Right ventricle myocardium superior (tissue), 1 donor: ENCODE measurements at places on chromosomes 12 and 14. TPM values are rescaled to one million over a fixed set of nuclear protein-coding genes. Genes with fewer than 3 reads are reported as not detected.

GRCh38 chr14:95184413-95184790, 27.1 kb upstream of the DICER1 start:
- peak; percentile 63 for DNase-seq

GRCh38 chr12:40829738-40830144, 137.5 kb downstream of the CNTN1 start:
- DNase-seq = no peak

- DNase-seq = no peak
These were observed 34.6 kb downstream of the NCKAP5L start for GRCh38 chr12:49793620-49794019.

GRCh38 chr12:80411787-80412186, 32.2 kb upstream of the PTPRQ start:
- no peak for DNase-seq

DNA sequence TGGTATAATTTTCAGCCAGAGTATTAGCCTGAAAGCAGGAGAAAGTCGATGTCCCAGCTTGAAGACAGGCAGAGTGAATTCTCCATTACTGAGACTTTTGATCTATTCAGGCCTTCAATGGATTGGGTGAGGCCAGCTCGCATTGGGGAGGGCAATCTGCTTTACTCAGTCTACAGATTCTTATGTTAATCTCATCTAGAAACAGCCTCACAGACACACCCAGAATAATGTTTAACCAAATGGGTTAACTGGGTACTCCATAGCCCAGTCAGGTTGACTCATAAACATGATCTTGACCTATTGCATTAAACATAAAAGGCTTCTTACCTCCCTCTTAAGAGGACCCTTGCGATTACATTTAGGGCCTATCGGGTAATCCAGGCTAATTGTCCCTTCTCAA, 118.0 kb downstream of the KTN1 start:
- no peak for DNase-seq

GRCh38 chr12:18939051-18939450, 190.5 kb upstream of the PLEKHA5 start:
- no peak for DNase-seq

DNA sequence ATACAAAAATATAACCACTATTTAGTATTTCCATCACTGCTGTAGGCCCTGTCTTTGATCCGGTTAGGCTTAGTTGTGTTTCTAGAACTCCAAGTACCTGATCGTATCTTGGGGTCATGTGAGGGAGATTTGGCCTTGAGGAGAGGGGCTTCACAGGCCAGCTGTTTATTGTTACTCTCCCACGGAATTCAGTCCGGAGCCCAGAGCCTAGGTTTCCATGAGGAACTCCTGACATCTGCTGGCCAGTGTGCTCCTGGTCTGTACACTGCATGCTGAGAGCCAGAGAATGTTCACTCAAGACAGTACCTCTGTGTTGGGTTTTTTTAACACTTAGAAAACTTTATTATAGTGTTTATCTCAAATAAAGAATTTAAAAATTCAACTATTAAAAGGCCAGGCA, 341.0 kb upstream of the TMEM132C start:
- DNase-seq = no peak

- DNase-seq = no peak
These were observed 2.5 kb downstream of the PPP1R3E start for GRCh38 chr14:23299986-23300686.

DNA sequence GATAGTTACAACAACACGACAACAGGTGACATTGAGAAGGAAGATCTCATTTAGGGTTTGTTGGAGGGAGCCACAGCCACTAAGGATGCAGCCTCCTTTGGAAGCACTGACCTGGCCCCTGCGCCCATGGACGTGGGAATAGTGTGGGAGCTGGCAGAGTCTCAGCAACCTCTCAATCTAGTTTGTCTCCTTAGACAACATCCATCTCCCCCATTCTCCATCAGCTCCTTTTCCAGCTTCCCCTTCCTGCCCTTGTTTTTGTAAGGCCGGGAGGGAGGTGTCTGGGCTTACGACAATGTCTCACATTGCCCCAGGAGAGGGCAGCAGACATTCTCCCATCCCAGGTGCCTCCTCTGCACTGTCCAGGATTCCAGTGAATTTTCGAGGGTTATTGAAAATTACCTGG, 170.2 kb upstream of the PZP start:
- DNase-seq = no peak

DNA sequence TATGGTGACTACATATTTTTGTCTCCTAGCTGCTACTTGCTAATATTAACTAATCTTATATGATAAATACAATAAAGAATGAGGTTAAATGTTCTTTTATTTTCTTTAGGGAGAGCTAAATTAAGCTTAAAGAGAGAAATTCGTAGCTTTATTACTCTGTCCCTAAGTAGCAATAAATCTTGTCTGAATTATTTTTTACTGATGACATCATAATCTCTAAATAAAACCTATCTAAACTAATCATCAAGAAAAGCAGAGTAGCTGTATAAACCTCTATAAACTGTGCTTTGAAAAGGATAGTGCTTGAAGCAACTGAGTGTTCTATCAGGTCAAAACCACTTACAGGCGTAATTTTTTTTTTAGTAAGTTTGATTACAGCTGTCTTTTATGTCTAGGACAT, 42.5 kb downstream of the METTL25 start:
- no peak for DNase-seq

GRCh38 chr12:123723765-123724164, 11.6 kb downstream of the ATP6V0A2 start:
- no peak for DNase-seq

- no peak for DNase-seq
These were observed 129.9 kb upstream of the GRIN2B start for GRCh38 chr12:14111230-14111865.

DNA sequence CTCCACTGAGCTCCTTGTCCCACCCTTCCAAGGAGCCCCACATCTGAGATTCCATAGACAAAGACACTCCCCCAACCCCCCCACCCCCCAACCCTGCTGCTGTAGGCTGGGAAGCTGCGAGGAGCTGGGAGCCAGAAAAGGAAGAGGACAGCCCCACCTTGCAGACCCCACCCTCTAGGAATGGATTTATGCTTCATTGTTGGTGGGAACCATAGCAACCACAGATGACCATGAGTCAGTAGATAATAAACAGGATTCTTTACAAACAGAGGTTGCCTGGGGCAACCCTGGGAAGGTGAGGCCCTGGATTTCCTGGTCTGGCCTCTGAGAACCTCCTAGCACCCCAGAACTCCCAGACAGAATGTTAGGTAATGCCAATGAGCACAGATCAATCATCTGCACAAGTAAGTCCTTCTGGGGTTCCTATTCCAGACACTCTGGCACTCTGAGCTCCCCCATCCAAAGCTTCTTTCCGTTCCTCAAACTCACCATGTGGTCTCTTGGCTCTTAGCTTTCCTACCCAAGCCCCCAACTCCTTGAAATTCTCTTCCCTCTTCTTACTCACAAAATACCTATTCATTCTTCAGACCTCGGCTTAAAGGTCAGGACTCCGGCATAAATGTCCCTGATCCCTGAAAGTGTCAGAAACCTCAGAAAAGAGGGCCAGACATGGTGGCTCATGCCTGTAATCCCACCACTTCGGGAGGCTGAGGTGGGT, 15.2 kb upstream of the PLEKHG6 start:
- no peak for DNase-seq

DNA sequence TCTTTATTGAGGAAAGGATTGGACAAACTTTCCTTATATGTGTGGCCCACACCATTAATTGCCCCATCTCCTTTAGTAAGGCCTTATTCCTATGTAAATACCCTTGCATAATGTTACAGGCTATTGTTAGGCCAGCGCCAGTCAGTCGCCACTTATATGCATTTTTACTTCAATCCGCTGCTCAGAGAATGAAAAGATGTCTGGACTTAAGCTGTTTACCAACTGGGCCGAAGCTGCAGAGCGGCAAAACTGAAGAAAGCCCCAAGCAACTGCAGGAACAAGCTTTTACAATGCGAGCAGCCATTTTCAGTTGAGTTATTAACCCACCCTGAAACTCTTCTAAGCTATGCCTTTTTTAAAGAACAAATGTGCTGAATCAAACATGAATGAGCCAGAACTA, 92.1 kb upstream of the OTX2 start:
- DNase-seq = no peak

DNA sequence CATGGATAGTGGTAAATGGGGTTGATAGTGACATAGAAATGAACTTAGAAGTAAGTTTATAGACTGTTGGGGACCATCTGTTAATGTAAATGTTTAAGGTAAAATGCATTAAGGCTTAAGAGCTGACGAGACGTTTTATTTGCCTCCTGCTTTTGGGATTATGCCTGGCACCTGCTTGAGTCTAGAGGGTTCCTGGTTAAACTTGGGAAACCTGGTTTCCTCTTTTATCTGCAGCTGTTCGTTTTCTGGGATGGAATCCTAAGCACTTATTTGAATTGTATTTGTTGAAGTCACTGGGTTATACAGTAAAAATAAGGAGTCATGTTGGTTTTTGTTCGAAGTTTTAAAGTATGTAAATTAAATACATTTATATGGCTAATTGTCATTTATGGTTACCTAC, 914.7 kb downstream of the NRXN3 start:
- no peak for DNase-seq

GRCh38 chr12:3913278-3913677, 40.1 kb upstream of the PARP11 start:
- DNase-seq = no peak

- no peak for DNase-seq
These were observed 458.3 kb downstream of the BTG1 start for GRCh38 chr12:91687052-91688017.

GRCh38 chr12:25276199-25276937, 25.6 kb upstream of the KRAS start:
- no peak for DNase-seq

Gene NTN4
- 81.5 TPM for total RNA-seq

Gene GPR162
- 4.4 TPM for total RNA-seq

Gene EIF2S3B
- 0.35 TPM for total RNA-seq

Gene CHURC1
- total RNA-seq = 107 TPM

Gene FAM216A
- 3.3 TPM for total RNA-seq

Gene LRIG3
- 5.5 TPM for total RNA-seq

Gene SLC8A3
- total RNA-seq = 0.16 TPM

Gene SPATS2
- total RNA-seq = 7.0 TPM

Gene TMPRSS12
- not detected for total RNA-seq

Gene RNF41
- total RNA-seq = 48.1 TPM

Gene STAT6
- 49.5 TPM for total RNA-seq

Gene CLEC6A
- total RNA-seq = not detected

Gene GLT8D2
- total RNA-seq = 6.1 TPM

Gene C12orf56
- not detected for total RNA-seq

Gene MCRS1
- 83.0 TPM for total RNA-seq

Gene MUCL1
- not detected for total RNA-seq
